HL-60 (cell line): ENCODE measurements at places on chromosomes 4 and X.

GRCh38 chr4:5004496-5004895, 14.8 kb downstream of the CYTL1 start:
- DNase-seq, result no peak

- DNase-seq, result no peak
Measured at GRCh38 chr4:158285429-158286216, 75.3 kb downstream of the TMEM144 start.

GRCh38 chrX:74293343-74293946, 10.5 kb upstream of the ZCCHC13 start:
- peak; percentile 25 for DNase-seq

GRCh38 chr4:54100595-54101189, 729 bp downstream of the GSX2 start:
- no peak for DNase-seq

GRCh38 chr4:122665161-122665929, 44.5 kb upstream of the IL21 start:
- DNase-seq, result no peak

GRCh38 chr4:92307181-92307580, 3.4 kb downstream of the GRID2 start:
- DNase-seq, result no peak

- DNase-seq, result no peak
Measured at GRCh38 chrX:44002567-44002966, 29.4 kb upstream of the NDP start.

- DNase-seq, result no peak
Measured at GRCh38 chrX:357693-358471, 28.8 kb downstream of the PPP2R3B start.

DNA sequence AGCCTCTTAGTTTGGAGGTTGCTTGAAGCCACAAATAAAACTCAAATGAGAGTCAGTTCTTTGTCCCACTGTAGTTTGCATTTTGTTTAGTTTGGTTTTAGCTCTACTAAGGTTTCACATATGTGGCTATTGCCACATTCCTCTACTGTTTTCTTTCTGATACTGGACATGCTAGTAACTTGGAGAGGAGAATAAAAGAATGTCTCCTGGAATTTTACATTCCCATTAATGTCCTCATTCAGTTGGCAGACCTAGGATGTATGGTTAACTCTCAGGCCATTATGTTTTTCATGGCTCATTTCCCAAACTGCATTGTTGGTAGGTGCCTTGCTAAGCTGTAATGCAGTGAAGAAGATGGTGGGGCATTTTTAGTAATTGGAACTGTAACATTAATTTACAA, 29.9 kb downstream of the UPRT start:
- DNase-seq, result no peak

DNA sequence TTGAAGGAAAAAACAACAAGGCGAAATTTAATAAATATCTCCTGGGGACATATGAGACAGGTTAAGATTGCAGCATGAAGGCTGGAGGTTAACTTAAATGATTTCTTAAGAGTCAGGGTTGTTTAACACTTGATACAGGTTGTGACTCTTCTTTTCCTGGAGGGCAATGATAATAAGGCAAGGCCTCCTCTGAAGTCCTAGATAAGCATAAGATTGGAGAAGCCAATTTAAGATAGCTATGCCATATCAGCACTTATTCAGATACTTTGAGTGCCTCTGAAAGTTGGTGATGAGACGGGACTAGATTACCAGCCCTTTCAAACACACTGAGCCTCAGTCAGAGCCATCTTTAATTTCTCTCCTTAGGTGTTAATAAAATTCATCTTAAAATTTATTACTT, 350.8 kb downstream of the FBXO8 start:
- DNase-seq, result no peak

DNA sequence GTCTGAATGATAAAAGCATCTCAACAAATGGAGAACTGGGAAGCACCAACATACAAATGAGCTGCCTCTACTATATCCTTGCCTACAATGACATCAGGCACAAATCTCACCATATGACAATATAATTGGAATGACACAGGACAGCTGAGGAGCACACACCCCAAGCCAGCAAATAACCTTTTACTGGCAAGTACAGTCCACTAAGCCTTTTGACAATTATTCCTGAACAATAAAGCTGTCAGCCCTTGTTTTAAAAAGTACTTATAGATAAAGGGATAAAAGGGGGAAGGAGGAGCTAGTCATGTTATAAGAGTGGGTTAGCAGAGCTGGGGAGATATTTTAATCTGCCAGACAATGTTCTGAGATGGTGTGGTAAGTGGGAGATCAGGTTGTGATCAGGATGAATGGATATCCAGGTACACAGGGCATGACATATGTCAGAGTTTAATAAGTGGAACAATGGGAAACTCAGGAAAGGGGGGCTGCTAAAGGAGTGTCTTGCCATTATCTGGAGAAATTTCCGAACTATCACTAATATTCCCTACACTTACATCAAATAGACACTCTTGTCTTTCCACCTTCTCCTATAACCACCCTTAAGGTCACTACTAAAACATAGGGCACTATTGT, 127.6 kb downstream of the GPC3 start:
- DNase-seq, result no peak

- no peak for DNase-seq
Measured at GRCh38 chr4:128298146-128298758, 10.6 kb upstream of the PGRMC2 start.

DNA sequence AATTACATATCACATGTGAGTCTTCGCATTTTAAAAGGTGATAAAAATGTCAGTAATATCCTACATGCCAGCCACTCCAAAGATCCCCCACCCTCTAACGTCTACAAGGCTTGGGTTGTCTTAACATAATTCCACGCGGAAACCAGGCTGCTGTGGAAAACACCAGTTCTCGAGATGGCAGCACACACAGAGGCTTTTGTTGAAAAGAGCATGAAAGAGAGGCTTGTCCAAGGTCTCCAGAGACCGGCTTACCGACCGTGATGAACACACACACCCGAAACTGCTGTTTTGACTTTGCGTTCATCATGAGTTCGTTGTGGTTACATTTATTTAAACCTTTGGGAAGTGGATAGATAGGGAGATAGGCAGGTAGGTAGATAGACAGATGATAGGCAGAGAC, 87.9 kb downstream of the CRLF2 start:
- no peak for DNase-seq

DNA sequence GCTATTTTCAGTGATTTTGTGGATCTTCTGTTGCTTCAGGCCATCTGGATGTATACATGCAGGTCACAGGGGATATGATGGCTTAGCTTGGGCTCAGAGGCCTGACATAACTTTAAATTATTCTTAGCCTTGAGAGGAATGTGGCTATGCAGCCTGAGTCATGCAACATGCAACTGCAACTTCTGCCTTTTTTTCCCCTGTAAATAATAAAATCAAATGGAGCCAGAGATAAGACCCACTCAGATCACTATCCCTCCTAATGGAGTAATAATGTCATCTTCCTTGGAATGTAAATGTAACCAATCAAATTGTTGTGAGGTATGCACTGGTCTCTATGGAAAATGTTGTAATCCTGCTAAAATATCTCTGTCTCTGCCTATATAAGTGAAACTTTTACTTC, 54.9 kb downstream of the MAGEB17 start:
- DNase-seq, result no peak

DNA sequence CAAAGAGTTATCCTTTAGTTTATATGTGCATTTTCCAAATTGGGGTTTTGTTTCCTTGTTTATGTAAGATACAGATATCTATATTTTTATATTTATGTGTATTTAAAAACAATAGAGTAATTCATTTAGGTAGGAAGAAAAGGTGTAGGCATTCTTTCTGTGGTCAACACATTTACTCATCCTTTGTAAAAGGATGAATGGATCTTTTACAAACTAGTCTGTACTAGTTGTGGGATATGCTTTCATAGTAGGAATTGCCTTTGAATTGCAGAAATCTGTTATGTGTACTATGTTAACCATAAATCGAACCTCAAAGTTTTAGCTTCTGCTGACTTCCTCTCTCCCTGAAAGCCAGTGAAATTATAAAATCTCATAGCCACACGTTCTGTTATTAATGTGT, 128.5 kb downstream of the REPS2 start:
- no peak for DNase-seq

GRCh38 chr4:174334628-174335027, 50.9 kb downstream of the CEP44 start:
- no peak for DNase-seq

GRCh38 chrX:18677161-18677869, 5.4 kb upstream of the RS1 start:
- DNase-seq, result no peak

- no peak for DNase-seq
Measured at GRCh38 chr4:3872834-3873313, 106.7 kb downstream of the ADRA2C start.

DNA sequence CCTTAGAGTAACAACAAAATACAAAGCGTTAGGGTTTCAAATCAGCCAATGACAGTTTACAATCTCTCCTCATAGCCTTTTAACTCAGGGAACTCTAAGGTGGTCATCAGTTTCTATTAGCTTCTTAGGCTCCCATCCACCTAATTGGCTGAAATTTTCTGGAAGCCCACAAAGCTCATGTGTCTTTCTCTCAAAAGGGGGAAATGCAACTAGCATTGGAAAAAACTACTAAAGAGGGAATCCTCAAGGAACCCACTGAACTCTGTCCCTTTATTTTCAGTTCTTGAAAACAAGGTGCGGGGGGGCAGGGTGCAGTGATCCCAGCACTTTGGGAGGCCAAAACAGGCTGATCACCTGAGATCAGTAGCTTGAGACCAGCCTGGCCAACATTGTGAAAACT, 56.4 kb downstream of the PDGFC start:
- DNase-seq, result no peak

DNA sequence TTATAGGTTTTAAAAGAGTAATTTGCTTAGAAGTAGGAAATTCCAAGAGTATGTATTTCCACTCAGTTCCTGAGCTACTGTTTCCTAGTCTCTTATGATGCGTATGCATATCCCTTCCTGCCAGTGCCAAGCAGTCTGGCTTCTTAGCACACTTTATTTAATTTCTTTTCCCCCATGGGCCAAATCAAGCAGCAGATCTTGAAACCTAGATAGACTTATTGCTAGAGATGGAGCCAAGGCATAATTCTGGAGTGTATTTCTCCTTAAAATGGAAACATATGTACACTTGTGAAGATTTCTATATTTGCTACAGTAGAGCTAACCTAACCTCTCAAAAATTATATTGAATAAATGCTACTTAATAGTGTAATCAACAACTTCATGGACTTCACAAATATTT, 2337.6 kb downstream of the PCDH7 start:
- DNase-seq, result no peak

- DNase-seq, result no peak
Measured at GRCh38 chrX:124401696-124402095, 55.3 kb downstream of the SH2D1A start.

DNA sequence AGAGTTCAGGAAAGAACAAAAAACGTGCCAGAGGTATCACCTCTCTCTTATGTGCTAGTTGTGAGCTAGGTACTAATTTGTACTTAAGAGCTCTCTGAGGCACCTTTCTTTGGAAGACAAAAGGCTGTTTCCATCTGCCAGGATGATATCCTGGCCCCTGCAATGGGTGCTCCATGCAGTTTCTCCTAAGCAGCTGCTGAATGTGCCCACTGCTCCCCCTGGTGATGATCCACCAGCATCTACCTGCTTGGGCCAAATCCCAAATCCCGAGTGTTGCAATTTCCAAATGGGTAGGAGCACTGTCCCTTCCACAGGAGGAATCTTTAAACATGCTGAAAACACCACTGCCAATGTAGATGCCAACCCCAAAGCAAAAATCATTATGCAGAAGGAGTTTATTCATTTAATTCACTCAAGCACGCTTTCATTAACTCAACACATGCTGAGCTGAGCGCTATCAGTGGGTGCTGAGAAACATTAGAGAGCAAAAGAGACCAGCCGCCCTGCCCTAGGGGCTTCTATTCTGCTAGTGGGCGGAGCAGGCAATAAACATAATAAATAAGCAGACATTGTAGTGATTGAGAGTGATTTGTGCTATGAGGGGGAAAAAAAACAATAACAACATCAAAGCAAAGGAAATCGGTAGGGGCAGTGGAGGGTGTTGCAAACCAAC, 69.6 kb upstream of the C4orf50 start:
- no peak for DNase-seq

- DNase-seq, result no peak
Measured at GRCh38 chr4:14267373-14268060, 640.0 kb upstream of the BOD1L1 start.

GRCh38 chrX:47578692-47579091, 3.5 kb upstream of the TIMP1 start:
- DNase-seq, result no peak

- DNase-seq, result no peak
Measured at GRCh38 chr4:163748449-163748848, 254.0 kb downstream of the TMA16 start.

DNA sequence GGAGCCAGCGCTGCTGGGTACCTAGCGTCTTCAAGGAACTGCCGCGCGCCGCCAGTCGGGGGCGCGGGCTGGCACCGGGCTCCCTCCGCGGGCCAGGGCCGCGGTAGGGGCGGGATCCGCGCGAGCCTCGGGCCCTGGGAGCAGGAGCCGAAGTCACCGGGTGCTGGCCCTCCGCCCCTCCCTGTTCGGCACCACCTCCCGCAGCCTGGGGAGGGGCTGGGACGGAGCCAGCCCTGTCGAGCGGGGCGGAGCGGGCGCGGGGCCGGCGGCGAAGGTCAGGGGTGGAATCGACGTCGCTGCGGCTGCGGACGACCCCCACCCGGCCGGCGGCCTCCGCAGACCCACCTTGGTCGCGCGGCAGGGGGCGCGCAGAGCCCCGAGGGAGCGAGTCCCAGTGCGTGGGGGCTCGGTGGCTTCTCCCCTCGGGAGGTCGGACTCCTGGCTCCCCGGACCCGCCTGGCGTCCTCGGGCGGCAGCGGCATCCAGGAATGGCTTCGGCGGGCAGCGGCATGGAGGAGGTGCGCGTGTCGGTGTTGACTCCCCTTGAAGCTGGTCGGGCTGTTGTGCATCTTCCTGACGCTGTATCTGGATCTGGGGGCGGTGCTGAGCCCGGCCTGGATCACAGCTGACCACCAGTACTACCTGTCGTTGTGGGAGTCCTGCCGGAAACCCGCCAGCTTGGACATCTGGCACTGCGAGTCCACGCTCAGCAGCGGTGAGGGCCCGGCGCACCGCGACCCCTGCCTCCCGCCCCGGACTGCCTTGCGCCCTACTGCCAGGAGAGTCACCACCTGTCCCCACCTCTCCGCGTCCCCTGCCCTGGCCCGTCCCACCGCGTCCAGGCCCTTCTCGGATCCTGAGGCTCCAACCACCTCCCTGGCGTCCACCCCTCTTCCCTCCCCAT, 50.5 kb upstream of the FAM47C start:
- no peak for DNase-seq

DNA sequence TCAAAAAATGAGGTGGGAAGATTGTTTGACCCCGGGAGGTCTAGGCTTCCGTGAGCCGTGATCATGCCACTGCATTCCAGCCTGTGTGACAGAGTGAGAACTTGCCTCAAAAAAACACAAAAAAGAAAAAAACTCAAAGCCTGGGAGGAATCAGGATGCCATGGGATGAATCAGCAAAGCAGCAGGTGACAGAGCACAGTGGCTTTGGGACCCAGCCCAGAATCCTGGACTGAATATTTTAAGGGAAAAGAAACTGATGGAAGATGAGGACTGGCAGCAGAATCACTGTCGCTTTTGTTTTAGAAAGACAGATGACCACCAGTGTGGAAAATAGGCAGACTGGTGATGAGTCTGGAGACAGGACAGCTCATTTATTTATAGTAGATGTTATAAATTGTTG, 16.6 kb downstream of the S100G start:
- DNase-seq, result no peak
